CD4-positive, alpha-beta T cell (primary cell): ENCODE measurements at places on chromosomes 6 and 20. TPM values are rescaled to one million over a fixed set of nuclear protein-coding genes. Genes with fewer than 3 reads are reported as not detected.

Gene SEMG1
- total RNA-seq = not detected

Gene UBE2C
- 0.52 TPM for total RNA-seq

Gene PGC
- total RNA-seq = not detected

Gene HTR1E
- total RNA-seq = not detected

Gene BTBD9
- total RNA-seq = 58.7 TPM

Gene PI3
- not detected for total RNA-seq

Gene SUMO4
- total RNA-seq = 8.6 TPM

Gene OXT
- total RNA-seq = 1.6 TPM

Gene HSPA1L
- total RNA-seq = 1.8 TPM

Gene OR2H1
- total RNA-seq = not detected

Gene DEFB124
- not detected for total RNA-seq

Gene COL10A1
- not detected for total RNA-seq

Gene SHLD1
- 7.0 TPM for total RNA-seq

Gene SSTR4
- total RNA-seq = not detected

Gene SLC2A10
- not detected for total RNA-seq
